NCI-H460 (cell line): ENCODE measurements at places on chromosomes 11 and 22. TPM values are rescaled to one million over a fixed set of nuclear protein-coding genes. Genes with fewer than 3 reads are reported as not detected.

The NAGA gene
- total RNA-seq: 28.0 and 29.5 TPM in 2 replicates

The FGF4 gene
- total RNA-seq: not detected in 2 replicates

The PPP6R2 gene
- total RNA-seq: 23.6 and 24.5 TPM in 2 replicates

- DNase-seq: no peak
Measured at GRCh38 chr11:112858289-112859023, 102.8 kb upstream of the NCAM1 start.

DNA sequence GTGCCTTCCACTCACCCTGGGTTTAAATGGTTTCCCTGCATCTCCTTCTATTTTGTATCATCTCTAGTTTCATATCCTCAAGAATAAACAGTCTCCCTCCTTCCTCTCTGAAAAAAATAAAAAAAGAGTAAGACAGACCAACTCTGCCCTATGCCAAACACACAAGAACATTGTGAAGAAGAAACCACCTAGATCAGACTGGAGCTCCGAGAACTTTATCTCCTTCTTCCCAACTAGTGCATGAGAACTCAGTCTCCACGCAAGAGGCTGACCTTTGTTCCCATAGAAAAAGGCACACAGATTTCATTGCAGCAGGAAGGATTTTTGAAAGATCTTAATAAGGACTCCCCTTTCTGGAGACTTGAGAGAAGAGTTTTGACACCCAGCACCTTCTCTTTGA lies 8.7 kb upstream of the PEX26 start:
- DNase-seq: no peak

GRCh38 chr22:17836992-17837742 lies 62.9 kb upstream of the BID start:
- DNase-seq: no peak

DNA sequence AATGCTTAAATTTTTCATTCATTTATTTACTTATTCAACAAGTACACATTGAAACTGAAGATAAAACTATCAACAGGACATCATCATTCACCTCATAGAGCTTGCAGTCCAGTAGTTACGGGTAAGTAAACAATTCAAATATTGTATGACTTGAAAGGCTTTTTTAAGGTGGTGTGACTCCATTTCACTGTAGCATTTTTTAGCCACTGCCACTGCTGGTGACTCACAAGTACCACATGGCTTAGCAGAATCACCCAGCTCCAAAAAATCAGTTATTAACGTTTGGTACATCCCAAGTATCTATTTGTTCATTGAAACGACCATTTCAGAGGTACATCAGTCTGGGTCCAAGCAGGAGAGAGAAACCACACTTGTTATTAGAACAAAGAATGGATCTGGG lies 427.9 kb upstream of the DDI1 start:
- DNase-seq: no peak

- no peak for DNase-seq
Measured at GRCh38 chr22:49692499-49693225, 135.0 kb downstream of the BRD1 start.

DNA sequence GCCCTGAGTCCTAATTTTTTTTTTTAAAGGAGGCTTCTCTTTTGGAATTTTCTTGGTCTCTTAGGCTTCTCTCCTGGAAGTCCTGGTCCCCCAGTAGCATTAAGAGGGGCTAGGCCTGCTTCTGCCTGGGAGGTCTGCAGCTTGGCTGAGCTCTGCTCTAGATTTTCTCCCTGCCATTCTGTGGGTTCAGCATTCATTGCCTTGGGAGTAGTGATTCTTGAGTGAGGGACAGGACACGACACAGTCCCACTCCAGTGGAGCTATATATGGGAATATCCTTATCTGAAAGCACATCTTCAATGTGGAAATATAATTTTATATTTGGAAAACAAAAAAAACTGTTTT lies 3.7 kb downstream of the IGSF22 start:
- DNase-seq: no peak

- DNase-seq: no peak
Measured at GRCh38 chr11:63240098-63240497, 3.3 kb downstream of the SLC22A25 start.

DNA sequence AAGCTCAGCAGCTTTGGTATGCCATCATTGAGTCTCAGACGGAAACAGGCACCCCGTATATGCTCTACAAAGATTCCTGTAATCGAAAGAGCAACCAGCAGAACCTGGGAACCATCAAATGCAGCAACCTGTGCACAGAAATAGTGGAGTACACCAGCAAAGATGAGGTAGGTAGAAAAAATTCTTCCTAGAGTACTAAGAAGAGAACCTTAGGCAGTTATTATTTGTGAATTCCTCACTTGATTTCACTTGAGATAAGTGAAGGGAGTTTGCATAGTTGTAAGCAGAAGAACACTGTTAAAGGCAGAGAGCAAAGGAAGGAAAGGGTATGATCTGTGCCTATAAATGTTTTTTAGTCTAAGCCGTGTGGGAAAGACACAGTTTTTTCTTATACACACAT lies 28.6 kb downstream of the RRM1 start:
- DNase-seq: no peak
